ENCODE measurements at places on chromosomes 12 and 14. TPM values are rescaled to one million over a fixed set of nuclear protein-coding genes. Genes with fewer than 3 reads are reported as not detected.
A peak's percentile ranks its signal among the peaks of the same experiment; 100 is the strongest.

HOXC11 gene
- total RNA-seq: 1.1 TPM

CIT gene
- 14.6 TPM for total RNA-seq

KRT6A gene
- 0.19 TPM for total RNA-seq

ZNF605 gene
- 13.4 TPM for total RNA-seq

CLEC12A gene
- 0.31 TPM for total RNA-seq

MTRFR gene
- 23.6 TPM for total RNA-seq

DNA sequence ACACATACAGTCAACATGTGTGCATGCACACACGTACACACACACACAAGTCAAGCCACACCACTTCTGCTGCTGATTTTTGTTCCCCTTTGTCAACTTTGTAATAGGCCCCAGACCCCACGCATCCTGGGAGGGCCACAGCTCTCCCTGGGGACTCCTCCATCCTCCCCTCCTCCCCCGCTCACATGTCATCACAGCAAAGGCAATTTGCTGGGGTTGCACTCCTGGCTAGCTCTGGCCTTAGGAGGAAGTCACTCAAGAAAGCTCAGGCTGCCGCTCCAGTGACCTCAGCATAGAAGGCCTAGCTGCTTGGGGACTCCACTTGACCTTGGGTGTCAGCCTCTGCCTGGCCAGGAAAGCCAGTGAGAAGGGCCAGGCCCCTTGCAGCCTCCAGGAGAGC lies 27.2 kb downstream of the NGB start:
- no peaks in the 10 kb centered on the region for H3K4me1 ChIP-seq
- H3K27me3 ChIP-seq: no peaks in the 10 kb centered on the region
- no peak for DNase-seq
- H3K4me3 ChIP-seq: no peak overlapping the region
- no peak overlapping the region for H3K27ac ChIP-seq

GRCh38 chr14:69326611-69327010 lies 66.7 kb downstream of the GALNT16 start:
- H3K36me3 ChIP-seq: no peaks in the 10 kb centered on the region
- H3K27ac ChIP-seq: no peak overlapping the region
- no peak for DNase-seq
- no peaks in the 10 kb centered on the region for H3K27me3 ChIP-seq

DNA sequence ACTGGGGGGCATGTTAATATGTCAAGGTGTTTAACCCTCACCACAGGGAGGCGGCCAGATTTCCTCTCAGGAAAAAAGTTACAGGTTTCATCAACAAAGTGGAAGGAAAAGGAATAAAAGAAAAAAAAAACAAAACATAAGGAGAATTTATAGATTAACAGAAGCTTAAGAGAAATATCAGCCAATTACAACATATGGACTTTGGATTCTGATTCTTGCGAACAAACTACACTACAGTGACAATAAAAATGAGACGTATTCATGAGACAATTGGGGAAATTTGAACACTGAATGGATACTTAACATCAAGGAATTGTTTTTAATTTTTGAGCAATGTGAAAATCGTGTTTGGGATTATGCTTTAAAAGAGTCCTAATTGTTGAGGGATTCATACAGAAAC lies 60.4 kb downstream of the CALM1 start:
- peaks cover 7% of the 10 kb centered on the region for H3K4me1 ChIP-seq
- H3K27me3 ChIP-seq: no peaks in the 10 kb centered on the region
- no peak overlapping the region for H3K4me3 ChIP-seq
- no peak for DNase-seq

DNA sequence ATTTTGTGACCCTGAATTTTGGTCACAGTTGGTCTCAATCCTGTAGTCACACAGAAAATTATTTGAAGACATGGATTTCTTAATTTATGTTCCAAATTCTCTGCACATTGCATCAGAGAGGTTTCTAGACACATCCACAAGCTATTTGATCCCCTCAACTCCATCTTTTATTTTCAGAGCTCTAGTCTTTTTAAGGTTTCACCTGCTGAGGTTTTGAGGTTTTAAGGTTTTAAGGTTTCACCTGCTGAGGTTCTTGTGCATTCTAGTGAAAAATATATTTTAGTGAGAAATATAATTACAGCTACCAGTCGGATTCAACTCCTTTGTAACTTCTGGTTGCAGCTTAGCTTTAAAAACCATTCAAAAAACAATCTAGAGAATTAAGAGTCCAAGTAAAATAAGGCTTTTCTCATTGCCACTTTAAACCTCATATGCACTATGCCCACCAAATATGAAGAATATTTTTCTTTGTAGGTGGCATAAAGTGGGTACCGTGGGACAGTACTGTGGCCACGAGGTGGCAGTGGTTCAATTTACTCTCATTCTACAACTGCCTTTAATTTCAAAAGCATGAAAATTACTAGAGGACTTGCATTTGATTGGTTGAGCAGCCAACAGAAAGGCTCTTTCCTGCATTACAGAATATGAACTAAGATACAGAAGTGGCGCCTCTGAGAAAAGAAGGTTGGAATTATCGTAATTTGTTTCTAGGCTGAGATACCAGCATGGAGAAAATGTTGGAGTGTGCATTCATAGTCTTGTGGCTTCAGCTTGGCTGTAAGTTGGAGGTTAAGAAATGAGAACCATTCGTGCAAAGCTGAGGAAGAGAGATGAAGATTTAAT lies 366.5 kb upstream of the OR4E1 start:
- no peaks in the 10 kb centered on the region for H3K36me3 ChIP-seq
- DNase-seq: no peak
- H3K4me1 ChIP-seq: no peaks in the 10 kb centered on the region
- H3K4me3 ChIP-seq: no peak overlapping the region
- no peak overlapping the region for H3K27ac ChIP-seq

DNA sequence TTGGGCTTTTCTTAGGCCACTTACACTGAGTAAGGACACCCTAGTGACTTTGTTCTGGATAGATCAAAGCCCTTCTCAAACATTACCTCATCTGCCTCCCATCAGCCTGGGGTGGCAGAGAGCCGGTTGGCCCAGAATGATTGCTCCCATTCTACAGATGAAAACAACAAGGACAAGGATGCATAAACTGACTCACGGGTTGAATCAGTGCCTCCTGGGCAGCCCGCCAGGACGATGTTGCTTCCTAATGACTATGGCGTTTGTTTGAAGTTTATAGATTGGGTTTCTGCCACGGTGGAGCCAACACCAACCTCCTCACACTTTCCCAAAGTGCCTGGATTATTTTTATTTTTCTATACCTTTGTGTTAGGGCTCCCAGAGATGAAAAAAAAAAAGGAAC lies 3.6 kb upstream of the VRK1 start:
- peaks cover 3% of the 10 kb centered on the region for H3K4me1 ChIP-seq
- no peaks in the 10 kb centered on the region for H3K27me3 ChIP-seq
- H3K4me3 ChIP-seq: no peak overlapping the region
- H3K36me3 ChIP-seq: no peaks in the 10 kb centered on the region
- DNase-seq: no peak

DNA sequence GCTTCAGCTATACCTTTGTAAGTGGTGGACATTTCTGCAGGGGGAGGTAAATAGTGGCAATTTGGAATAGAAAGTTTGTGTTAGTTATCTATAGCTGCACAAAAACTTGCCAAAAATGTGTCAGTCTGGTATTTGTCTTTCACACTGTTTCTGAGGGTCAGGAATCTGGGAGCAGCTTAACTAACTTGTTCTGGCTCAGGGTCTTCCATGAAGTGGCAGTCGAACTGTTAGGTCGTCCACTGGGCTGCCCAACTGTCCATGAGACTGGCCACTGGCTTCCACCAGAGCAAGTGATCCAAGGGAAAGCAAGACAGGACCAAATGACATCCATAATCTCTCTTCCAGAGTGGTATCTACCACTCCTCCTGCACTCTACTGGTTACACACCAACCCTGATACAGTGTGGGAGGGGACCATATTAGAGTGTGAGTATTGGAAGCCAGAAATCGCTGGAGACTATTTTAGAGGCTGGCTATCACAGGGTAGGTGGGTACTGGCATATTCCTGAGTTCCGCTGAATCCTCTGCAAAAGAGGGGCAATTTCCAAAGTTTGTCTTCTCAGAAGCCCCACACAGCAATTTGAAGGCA lies 60.9 kb downstream of the DYRK2 start:
- no peaks in the 10 kb centered on the region for H3K27me3 ChIP-seq
- H3K36me3 ChIP-seq: no peaks in the 10 kb centered on the region
- no peak overlapping the region for H3K27ac ChIP-seq
- DNase-seq: no peak
- no peak overlapping the region for H3K4me3 ChIP-seq

DNA sequence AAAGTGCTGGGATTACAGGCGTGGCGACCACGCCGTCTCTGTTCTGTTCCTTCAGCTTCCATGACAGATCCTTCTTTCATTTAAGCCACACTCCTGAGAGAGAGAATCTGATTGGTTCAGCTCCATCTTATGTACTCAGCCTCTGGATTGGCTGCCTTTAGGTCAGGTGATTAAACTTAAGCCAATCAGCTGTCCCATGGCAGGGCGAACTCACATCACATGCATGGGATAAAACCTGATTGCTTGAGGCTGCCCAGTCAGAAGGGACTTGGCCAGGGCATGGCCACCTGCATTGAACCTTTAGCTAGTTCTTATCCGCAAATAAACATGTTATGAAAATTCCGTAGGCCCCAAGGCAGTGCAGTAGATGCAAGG lies 274.2 kb downstream of the SUDS3 start:
- H3K4me3 ChIP-seq: peak overlapping the region; percentile 34
- H3K4me1 ChIP-seq: no peaks in the 10 kb centered on the region
- no peaks in the 10 kb centered on the region for H3K27me3 ChIP-seq
- no peaks in the 10 kb centered on the region for H3K36me3 ChIP-seq

Measured in testis (tissue), 5 donors.